Umbilical cord (tissue), 2 donors: ENCODE measurements at places on chromosomes 7 and 10.

GRCh38 chr10:69387500-69387899 lies 29.2 kb downstream of the TACR2 start:
- no peak for DNase-seq

GRCh38 chr10:120557311-120557710 lies 100.3 kb downstream of the PLPP4 start:
- DNase-seq, result no peak

- DNase-seq, result peak; percentile 33
Measured at GRCh38 chr7:70506434-70506833, 625.5 kb upstream of the GALNT17 start.

DNA sequence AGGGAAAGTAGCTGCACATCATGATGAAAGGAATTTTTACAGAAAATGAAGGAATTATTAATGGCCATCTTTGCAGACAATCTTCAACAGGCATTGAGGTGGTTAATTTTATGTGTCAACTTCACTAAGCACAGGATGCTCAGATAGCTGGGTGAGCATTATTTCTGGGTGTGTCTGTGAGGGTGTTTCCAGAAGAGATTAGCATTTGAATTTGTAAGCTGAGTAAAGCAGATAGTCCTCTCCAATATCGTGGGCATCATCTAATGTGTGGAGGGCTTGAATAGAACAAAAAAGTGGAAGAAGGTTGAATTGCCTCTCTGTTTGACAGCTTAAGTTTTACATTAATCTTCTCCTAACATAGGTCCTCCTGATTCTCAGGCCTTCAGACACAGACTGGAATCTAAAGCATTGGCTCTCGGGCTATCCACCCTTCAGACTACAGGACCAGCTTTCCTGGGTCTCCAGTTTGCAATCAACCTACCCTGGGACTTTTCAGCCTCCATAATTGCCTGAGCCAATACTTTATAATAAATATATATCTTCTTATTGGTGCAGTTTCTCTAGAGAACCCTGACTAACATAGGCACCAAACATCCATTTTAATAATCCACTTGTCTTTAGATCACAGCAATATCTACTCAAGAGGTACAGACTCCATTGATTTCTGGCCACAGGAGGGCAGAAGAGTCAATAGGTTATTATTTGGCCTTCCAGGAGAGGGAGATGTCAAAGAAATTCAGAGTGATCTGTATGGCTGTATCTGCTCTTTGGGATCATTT lies 10.5 kb upstream of the CRPPA start:
- DNase-seq, result peak; percentile 23

- DNase-seq, result peak; percentile 77
Measured at GRCh38 chr10:88980800-88981199, 9.8 kb upstream of the FAS start.

GRCh38 chr7:98911916-98912315 lies 33.6 kb downstream of the TRRAP start:
- no peak for DNase-seq

DNA sequence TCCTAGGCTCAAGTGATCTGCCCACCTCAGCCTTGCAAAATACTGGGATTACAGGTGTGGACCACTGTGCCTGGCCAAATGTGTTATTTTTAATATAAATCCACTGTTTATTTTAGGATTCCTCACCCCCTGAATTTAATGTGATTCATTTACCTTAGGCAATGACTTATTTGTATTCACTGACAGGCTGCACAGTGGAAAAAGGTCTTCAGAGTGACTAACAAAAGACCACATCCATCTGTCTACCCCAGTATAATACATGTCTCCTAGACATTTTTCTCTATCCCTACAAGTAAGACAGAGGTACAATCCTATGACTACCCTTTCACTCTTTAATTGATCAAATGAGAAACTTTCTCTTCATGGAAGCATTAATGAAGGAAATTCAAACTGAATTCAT lies 230.2 kb downstream of the AHR start:
- no peak for DNase-seq

GRCh38 chr10:133176546-133176945 lies 16.5 kb downstream of the KNDC1 start:
- no peak for DNase-seq

DNA sequence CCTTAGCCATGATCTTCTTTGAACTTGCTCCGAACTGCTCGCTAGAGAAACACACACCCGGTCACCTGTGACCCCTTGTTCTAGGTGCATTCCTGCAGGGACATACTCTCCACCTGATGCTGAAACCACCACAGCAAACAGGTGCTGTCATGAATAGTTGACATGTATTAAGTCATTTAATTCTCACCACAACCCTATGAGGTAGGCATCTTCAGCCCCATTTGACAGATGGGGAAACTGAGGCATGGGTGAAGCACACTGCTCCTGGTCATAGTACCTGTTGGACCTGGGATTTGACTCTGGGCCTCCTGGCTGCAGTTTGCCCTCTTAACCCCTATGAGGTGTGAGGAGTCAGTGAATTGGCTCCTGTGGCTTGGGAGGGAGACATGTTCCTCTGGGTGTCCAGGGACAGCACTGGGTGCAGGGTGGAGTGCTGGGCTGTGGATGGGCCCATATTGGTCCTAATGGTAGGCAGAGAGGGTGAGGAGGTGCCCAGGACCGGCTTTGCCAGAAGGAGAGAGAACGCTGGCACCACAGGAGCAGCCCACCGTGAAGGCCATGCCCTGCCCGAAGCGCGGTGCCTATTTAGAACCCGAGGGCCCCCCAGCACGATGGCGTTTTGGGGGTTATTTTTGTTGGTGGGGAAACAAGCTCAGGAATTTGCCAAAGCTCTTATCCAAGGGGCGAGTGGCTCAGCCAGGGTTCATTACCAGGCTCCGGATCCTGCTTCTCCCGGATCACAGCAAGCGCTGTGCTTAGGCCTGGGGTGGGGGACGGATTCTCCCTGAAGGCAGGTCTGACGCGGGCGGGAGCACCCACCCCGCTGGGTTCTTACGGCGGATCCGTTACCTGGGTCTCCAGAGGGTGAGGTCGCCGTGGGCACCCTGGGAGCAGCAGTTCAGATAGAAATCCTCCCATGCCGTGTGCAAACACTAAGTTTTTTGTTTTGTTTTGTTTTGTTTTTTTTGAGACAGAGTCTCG lies 52.3 kb downstream of the GLRX3 start:
- DNase-seq, result no peak

DNA sequence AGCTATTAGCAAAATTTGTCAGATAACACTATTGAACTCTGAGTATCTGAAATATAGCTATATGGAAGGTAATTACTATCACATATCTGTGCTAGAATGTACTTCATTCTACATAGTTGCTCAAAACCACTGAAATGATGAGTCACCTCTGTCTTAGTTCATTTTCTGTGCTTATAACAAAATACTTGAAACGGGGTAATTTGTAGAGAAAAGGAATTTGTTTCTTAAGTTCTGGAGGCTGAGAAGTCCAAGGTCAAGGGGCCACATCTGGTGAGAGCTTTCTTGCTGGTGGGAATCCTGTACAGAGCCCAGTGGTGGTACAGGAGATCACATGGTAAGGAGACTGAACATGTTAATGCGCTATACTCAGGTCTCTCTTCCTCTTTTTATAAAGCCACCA lies 41.9 kb upstream of the TNKS2 start:
- DNase-seq, result no peak

DNA sequence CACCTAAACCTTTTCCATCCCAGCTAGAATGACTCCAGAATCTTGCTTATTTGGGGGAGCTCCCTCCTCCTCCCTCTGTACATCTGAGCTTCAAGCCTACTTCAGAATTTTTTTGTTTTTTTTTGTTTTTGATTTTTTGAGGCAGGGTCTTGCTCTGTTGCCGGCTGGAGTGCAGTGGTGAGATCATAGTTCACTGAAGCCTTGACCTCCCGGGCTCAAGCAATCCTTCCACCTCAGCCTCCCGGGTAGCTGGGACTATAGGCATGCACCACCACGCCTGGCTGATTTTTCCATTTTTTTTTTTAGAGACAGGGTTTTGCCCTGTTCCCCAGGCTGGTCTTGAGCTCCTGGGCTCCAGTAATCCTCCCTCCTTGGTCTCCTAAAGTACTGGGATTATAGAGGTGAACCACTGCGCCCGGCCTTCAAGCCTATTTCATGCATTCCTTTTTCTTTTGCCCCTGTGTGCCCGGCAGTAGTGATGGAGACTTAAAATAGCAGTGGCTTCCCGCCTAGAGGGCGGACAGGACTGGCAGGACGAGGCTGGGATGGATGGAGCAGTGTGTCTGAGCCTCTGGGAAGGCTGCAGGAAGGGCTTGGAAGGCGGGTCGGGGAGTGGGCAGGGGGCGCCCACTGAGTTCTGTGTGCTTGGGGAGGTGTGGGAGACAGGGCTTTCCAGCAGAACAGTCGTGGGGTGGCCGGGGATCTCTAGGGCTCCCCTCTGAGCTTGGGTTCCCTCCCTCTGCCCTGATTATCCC lies 8.8 kb downstream of the CUX1 start:
- DNase-seq, result no peak
